Activated naive CD4-positive, alpha-beta T cell treated with anti-CD3 and anti-CD28 coated beads, Interleukin-2, amount 50 U/mL, for 72 hours (primary cell): ENCODE measurements at places on chromosomes 2 and 18. TPM values are rescaled to one million over a fixed set of nuclear protein-coding genes. Genes with fewer than 3 reads are reported as not detected.

GRCh38 chr2:98444436-98445176, at the start of gene INPP4A:
INPP4A (plus strand) TSS chr2:98444858; CDS start chr2:98520049, 75,191 bp downstream.
- DNase-seq = peak; percentile 81

Gene MC2R
- not detected for total RNA-seq

DNA sequence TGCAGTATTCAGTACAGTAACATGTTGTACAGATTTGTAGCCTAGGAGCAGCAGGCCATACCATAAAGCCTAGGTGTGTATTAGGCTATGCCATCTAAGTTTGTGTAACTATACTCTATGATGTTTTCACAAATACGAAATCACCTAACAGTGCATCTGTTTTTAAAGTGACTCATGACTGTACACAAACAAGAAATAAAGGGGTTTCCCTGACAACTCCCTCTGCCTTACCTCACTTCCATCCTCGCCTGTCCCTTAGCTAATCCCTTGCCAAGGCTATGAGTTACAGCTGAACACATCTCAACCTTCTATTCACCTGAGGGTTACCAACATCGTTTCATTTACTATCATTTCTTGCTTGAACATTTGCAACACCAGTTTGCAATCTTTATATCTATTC, 78.6 kb upstream of the RPRM start:
- no peak for DNase-seq

DNA sequence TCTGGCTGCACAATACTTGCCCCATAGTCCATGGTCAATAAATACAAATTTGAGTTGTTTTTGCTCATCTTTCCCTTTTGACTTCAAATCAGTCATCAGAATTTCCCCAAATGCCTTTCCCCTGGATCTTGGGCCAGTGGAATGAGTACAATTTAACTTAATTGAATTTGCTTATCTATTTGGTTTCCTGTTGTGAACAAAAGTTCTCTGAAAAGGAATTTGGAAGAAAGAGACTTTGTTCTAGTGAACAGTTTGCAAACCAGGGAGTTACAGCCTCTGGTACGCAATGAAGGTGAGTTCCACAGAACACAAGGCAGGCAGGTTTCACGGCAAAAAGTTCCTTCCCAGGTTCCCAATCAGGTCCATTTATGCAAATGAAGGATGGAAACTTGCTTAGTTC, 1.2 kb upstream of the UGT1A1 start:
- no peak for DNase-seq

Gene CREG2
- not detected for total RNA-seq

DNA sequence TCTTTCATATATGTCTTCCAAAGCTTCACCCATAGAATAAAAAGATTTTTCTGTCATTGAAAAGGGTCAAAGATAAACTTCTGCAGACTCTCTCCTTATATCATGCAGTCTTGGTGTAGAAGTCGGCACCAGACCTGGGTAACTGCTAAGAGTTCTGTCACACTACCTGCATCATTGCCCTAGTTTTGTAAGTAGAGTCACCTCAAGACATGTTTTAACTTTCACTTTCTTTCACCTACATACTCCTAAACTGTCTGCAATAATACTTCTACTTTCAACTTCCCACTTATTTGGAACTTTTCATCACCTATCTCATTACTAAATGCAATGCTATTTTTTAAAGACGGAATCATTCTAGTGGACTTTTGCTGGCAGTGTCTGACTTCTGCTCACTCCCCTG, 475.6 kb upstream of the VRK2 start:
- DNase-seq = no peak

DNA sequence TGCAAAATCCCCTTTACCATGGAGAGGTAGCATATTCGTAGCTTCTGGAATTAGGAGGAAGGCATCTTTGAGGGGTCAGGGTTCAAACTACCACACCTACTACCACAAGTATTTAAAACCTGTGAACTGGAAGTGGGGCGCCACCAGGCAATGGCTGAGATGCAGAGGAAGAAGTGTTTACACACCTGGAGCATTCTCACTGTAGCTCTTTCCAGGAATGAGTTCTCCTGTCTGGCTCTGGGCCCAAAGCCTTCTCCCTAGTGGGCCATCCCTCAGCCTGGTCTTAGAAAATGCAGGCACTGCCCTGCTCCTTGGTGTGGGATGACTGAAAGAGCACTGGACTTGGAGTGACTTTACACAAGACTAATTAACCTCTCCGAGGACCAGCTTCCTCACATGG, 30.7 kb upstream of the FOXI3 start:
- no peak for DNase-seq

DNA sequence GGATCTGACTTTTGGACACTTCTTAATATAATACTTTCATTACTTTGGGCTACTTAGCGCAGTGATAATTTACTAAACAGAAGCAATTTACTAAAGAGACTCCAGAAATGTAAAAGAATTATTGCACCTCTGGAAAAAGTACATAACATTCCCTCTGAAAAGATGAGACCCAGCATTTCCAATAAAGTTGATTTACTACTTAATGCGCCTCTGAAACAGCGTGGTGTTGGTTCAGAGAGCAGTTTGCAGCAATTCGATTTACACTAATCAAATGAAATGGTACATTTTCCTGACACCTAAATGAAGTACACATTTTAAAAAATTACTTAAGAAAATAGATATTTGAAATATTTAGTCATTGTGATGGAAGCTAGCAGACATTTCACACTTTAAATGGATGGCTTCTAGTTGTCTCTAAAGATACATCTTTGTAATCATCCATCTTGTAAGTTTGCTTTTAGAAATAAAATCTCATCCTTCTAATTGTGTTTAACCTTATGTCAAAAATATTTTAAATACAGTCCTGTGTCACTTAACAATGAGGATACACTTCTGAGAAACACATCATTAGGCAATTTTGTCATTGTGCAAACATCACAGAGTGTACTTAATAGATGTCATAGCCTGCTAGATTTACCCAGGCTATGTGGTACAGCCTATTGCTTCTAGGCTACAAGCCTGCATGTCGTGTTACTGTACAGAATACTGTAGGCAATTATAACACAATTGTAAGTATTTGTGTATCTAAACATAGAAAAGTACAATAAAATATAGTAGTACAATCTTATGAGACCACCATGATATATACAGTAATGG, 284.6 kb upstream of the UBE2E3 start:
- no peak for DNase-seq

GRCh38 chr18:63356272-63356896, 10.6 kb downstream of the KDSR start:
- DNase-seq = no peak

- DNase-seq = peak; percentile 63
Observed at GRCh38 chr2:196783431-196784094, 15.9 kb downstream of the GTF3C3 start.

Gene GBX2
- not detected for total RNA-seq
